ENCODE measurements at places on chromosomes 2 and 18.

- no peak for DNase-seq
These were observed 74.1 kb downstream of the VRK2 start for GRCh38 chr2:58120626-58121229.

GRCh38 chr2:110773401-110773921 is 41.1 kb downstream of the ACOXL start:
- no peak for DNase-seq

GRCh38 chr2:235066490-235066889 is 114.7 kb downstream of the SH3BP4 start:
- DNase-seq: no peak

- no peak for DNase-seq
These were observed 34.8 kb upstream of the SP5 start for GRCh38 chr2:170680172-170680941.

- no peak for DNase-seq
These were observed 3.6 kb downstream of the B3GNT2 start for GRCh38 chr2:62199392-62200125.

Data from stimulated activated CD4-positive, alpha-beta T cell treated with anti-CD3 and anti-CD28 coated beads, TNF-alpha, amount 100 ng/mL, for 1 hour (primary cell).